HCT116 (cell line): ENCODE measurements at places on chromosomes 1 and 21. TPM values are rescaled to one million over a fixed set of nuclear protein-coding genes. Genes with fewer than 3 reads are reported as not detected.
A peak's percentile ranks its signal among the peaks of the same experiment; 100 is the strongest.

The NMNAT2 gene
- not detected for total RNA-seq

The TRIM58 gene
- not detected for total RNA-seq

GRCh38 chr1:152459596-152460528 is 45.8 kb upstream of the CRNN start:
- no peaks in the 10 kb centered on the region for H3K27me3 ChIP-seq
- DNase-seq, result peak; percentile 64
- H3K27ac ChIP-seq, result no peak overlapping the region

The SNIP1 gene
- 18.8 TPM for total RNA-seq

GRCh38 chr1:31799196-31799894 is 16.5 kb downstream of the SPOCD1 start:
- H3K27ac ChIP-seq, result no peak overlapping the region
- peaks cover 44% of the 10 kb centered on the region for H3K4me1 ChIP-seq
- no peak overlapping the region for H3K4me3 ChIP-seq

The SPRR2E gene
- not detected for total RNA-seq

- H3K36me3 ChIP-seq, result no peaks in the 10 kb centered on the region
- no peaks in the 10 kb centered on the region for H3K27me3 ChIP-seq
- peaks cover 20% of the 10 kb centered on the region for H3K4me1 ChIP-seq
- DNase-seq, result no peak
These were observed 24.7 kb downstream of the KNCN start for GRCh38 chr1:46526691-46527291.

DNA sequence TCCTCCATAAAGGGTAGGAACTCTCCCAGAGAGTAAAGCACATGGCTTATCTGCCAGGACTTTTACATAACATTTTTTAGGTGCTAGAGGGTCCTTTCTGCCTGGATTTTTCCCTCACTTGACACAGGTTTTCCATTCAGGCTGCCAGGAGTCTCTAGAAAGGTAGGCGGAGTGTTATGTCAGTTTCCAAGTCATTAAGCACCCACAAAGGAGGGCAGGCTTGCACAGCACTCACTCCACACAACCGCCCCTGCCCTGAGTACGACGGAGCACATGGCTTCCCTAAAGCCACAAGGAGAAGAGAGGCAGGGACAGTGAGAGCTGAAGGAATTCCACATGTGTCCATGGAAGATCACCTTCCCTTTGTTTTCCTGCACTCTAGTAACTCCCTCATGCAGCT is 55.7 kb downstream of the CAPZB start:
- peaks cover 20% of the 10 kb centered on the region for H3K4me1 ChIP-seq
- peak overlapping the region; percentile 35; the same call in 1 of the 2 replicates for H3K27ac ChIP-seq
- H3K27me3 ChIP-seq, result no peaks in the 10 kb centered on the region

DNA sequence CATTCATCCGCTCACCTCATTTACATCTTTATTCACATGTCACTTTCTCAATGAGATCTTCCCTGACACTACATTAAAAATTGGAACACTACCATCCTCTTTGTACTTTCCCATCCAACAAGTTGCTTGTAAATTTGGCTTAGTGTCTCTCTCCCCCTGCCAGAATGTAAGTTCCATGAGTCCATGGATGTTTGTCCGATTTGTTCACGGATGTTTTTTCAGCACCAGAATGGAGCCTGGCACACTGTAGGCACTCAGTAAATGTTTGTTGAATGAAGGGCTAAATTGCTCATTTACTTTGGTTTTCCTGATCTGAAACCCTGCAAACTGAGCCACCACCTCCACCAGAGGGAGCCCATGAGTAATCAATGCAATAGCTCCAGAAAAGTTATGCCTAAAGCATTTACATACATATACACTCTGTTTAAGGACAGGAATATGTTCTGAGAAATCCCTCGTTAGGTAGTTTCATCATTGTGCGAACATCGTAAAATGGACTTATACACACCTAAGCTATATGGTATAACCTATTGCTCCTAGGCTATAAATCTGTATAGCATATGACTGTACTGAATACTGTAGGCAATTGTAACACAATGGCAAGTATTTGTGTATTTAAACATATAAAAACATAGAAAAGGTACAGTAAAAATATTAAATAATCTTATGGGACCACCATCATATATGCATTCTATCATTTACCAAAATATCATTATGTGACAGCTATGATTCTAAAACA is 2.8 kb upstream of the EYA3 start:
- no peaks in the 10 kb centered on the region for H3K36me3 ChIP-seq
- no peak overlapping the region for H3K4me3 ChIP-seq
- peaks cover 18% of the 10 kb centered on the region for H3K4me1 ChIP-seq
- H3K27me3 ChIP-seq, result no peaks in the 10 kb centered on the region

The PRDM16 gene
- 6.1 TPM for total RNA-seq

DNA sequence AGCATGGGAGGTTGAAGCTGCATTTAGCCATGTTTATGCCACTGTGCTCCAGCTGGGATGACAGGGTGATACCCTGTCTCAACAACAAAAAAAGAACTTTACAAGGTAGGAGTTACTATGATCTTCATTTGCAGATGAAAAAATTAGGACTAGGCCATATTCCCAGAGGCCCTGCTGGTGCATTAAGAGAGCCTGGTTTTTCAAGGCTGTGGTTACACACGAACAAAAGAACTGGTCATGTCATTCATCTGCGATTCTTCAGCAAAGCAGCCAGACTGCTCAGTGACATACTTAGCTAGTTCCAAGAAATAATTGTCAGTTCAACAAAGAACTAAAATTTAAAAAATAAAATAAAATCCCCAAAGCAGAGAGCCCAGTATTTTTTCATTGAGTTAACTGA is 66.1 kb upstream of the SLC22A15 start:
- H3K4me3 ChIP-seq, result no peak overlapping the region
- H3K27me3 ChIP-seq, result no peaks in the 10 kb centered on the region
- no peaks in the 10 kb centered on the region for H3K36me3 ChIP-seq

The DENND2D gene
- total RNA-seq, result 31.9 TPM

GRCh38 chr21:42614811-42615351 is 38.5 kb upstream of the PDE9A start:
- peaks cover 3% of the 10 kb centered on the region; the same call in 1 of the 2 replicates for H3K27me3 ChIP-seq
- DNase-seq, result no peak
- no peak overlapping the region for H3K4me3 ChIP-seq

DNA sequence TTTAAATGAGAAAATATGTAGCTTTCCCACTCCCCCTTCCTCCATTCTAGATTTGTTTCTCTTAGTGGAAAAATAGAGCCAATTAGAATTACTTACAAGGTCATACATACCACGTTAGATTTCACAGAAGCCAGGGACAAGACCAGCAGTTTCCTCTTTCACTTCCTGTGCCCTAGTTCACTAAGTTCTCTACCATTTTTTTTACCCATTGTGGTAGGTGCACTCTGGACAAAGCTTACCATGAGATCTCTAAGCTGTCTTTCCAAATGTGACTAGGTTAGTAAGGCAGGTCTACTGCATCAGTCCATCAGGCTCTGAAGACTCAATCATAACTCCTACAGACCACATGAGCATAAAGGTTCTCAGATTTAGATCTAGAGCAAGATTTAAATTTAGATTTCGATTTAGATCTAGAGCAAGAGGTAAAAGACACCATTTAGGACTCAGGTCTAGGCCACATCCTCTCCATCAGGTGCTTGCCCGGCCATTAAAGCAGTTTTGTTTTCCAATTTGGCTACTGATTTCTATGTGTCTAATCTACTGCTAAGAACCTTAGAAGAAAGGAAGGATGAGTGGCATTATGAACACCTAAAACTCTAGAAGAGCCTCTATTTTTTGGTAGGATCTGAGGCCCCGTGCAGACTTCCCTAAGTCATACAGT is 235.3 kb downstream of the FAF1 start:
- H3K27ac ChIP-seq, result no peak overlapping the region
- no peaks in the 10 kb centered on the region for H3K27me3 ChIP-seq
- no peak for DNase-seq
- H3K4me3 ChIP-seq, result no peak overlapping the region
- H3K4me1 ChIP-seq, result no peaks in the 10 kb centered on the region

- no peak for DNase-seq
- no peaks in the 10 kb centered on the region for H3K36me3 ChIP-seq
- H3K4me3 ChIP-seq, result no peak overlapping the region
- no peaks in the 10 kb centered on the region for H3K27me3 ChIP-seq
- H3K4me1 ChIP-seq, result no peaks in the 10 kb centered on the region
These were observed 160.4 kb upstream of the AJAP1 start for GRCh38 chr1:4494027-4494426.

- H3K27me3 ChIP-seq, result no peaks in the 10 kb centered on the region
- no peak overlapping the region for H3K4me3 ChIP-seq
- DNase-seq, result no peak
These were observed 17.8 kb downstream of the SFPQ start for GRCh38 chr1:35175098-35175576.

The TNNI3K gene
- 0.49 TPM for total RNA-seq

The TMEM52 gene
- 27.5 TPM for total RNA-seq
